ENCODE measurements at places on chromosomes 7 and 10.

GRCh38 chr7:2723138-2723850, 35.3 kb downstream of the AMZ1 start:
- no peak for DNase-seq

- peak; percentile 75 for DNase-seq
Observed at GRCh38 chr7:151249034-151249731, 689 bp upstream of the SMARCD3 start.

GRCh38 chr10:92692080-92692671, 2.4 kb downstream of the HHEX start:
- DNase-seq, result peak; percentile 71

- DNase-seq, result peak; percentile 79
Observed at GRCh38 chr10:132783940-132784865, 1.7 kb downstream of the NKX6-2 start.

DNA sequence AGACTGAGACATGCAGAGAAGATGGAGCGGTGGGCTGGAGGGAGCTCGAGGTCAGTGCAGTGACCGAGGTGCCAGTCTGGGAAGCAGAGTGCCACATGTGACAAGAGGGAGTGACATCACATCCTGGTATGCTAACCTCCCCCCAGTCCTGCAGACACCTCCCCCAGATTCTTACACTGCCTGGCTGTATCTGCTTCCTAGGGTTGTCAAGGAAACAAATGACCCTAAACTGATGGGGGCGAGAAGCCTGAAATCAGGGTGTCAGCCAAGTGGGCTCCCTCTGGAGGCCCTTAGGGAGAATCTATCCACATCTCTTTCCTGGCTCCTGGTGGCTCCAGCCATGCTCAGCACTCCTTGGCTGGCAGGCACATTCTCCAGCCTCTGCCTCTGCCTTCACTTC, 316.1 kb upstream of the ZMIZ1 start:
- DNase-seq, result no peak
